ENCODE measurements at places on chromosomes 2 and 18.

GRCh38 chr2:55954306-55955035, 30.9 kb upstream of the EFEMP1 start:
- no peak for DNase-seq

DNA sequence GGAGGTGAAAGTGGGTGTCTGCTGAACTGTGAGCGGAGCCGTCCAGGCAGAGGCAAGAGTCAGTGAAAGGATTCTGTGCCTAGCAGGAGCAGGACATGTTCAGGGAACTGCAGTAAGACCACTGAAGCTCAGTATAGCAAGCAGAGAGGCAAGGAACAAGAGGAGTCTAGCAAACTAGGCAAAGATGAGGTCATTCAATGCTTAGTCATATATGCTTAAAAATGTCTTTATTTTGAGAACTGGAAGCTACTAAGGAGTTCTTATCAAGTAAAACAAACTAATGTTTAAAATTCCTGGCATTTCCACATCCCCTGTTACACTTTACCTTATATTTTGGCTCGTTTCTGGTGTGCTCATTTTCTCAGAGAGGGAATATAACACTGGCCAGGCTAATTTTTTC, 913.4 kb downstream of the CBLN2 start:
- no peak for DNase-seq

DNA sequence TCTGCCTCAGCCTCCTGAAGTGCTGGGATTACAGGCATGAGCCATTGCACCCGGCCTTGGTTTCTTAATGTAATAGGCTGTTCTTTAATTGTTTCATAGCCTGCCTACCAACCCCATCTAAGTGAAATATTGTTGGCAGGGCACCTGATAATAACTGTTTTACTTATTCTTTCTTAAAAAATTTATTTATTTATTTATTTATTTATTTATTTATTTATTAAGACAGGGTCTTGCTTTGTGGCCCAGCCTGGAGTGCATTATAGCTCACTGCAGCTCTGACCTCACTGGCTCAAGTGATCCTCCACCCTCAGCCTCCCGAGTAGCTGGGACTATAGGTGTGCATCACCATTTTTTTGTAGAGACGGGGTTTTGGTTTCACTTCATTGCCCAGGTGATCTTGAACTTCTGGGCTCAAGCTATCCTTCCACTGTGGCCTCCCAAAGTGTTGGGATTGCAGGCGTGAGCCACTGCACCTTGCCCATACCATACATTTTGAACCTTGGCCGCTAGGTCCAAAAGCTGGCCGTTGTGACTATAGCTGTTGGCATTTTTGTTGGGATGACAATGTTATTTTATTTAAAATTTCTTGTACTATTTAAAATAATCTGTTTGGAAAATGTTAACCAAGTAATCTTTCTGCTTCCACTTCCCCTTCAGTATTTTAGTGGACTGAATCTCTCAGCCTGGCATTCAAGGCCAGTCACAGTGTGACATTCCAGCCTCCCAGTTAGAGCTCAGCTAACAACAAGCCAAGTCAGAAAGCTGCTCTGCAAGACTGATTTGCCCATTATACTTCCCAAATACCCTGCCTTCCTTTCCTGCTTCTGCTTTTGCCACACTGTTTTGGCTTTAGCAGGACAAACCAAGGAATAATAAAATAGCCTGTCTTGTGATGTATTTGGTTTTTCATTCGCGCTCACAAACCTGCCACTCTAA, 52.4 kb downstream of the BABAM2 start:
- no peak for DNase-seq

DNA sequence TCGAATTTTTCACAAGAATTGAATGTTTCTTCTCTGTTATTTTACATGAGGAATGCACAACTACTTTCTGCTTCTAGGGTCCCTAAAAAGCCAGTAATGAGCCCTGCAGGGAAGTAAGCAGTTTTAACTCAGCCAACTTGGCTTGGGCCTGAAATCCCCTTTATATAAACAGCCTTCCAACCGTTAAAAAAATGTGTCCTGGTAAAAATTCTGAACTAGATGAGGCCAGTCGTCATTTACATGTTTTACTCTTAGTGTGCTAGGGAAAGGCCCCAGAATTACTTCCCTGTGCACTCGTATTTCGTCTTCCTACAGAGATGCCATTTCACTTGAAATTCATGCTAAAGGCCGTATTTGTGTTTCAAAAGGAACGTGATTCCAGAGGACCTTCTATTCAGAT, 42.4 kb upstream of the RPE start:
- DNase-seq: no peak

- DNase-seq: no peak
Observed at GRCh38 chr2:240112914-240113690, 23.0 kb downstream of the COPS9 start.

DNA sequence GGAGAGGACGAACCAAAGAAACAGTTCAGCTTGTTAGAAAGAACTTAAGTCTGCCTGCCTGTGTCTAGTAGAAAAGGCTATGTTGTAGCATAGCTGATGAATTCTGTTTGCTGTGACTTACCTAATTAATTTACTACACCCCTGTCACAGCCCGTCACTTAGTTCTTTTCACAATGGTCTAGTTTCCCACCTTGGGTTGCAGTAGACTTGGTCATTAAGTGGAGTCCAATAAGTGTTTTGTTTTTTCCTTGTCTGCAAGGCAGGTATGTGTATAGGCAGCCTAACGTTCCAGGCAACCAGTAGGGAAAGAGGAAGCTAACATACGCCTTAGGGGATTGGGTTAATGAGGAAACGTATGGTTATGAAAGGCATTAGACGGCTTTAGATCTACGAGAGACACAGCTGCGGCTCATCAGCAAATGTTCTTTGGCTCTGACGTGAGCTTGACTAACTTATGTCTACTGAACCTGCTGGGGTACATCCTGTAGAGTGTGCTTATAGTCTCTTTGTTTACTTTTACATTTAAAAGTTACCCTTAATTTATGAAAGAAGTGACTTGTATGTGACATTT, 180.1 kb downstream of the PRPF40A start:
- peak; percentile 32 for DNase-seq

DNA sequence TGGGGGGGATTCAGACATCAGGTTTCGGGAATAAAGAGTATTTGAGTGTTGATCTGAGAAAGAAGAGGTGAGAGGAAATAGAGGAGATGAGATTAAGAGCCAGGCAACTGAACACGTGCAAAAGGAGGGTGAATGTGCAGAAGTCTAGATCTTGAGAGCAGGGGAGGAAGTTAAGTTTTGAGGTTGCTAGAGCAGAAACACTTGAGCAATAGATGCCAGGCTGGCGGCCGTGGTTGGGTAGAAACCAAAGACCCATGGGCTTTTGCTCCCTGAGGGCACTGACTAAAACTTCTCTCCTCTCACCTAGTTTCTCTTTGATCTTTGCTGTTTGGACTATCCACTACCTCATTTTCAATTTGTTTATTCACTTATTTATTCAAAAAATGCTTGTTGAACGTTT, 116.0 kb downstream of the CDC42EP3 start:
- DNase-seq: no peak

DNA sequence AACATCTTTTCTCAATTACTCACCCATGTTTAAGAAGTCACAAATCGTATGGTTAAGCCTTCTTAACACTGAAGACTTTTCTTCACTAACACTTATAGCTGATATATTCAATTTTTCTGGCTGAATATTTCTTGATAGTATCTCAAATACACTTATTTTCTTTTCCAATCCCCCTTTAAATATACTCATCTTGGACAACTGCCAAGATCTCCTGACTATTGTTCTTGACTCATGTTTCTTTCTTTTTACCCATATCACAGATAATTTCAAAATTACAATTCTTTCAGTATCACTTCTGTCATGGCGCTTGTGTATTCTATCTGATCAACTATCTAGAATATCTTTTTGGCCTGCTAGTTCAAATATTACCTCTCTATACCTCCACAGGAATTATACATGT, 954.3 kb upstream of the ACVR2A start:
- DNase-seq: no peak

GRCh38 chr2:189131991-189132390, 47.6 kb downstream of the COL5A2 start:
- no peak for DNase-seq

GRCh38 chr2:127256381-127256780, 36.3 kb upstream of the CYP27C1 start:
- DNase-seq: no peak

DNA sequence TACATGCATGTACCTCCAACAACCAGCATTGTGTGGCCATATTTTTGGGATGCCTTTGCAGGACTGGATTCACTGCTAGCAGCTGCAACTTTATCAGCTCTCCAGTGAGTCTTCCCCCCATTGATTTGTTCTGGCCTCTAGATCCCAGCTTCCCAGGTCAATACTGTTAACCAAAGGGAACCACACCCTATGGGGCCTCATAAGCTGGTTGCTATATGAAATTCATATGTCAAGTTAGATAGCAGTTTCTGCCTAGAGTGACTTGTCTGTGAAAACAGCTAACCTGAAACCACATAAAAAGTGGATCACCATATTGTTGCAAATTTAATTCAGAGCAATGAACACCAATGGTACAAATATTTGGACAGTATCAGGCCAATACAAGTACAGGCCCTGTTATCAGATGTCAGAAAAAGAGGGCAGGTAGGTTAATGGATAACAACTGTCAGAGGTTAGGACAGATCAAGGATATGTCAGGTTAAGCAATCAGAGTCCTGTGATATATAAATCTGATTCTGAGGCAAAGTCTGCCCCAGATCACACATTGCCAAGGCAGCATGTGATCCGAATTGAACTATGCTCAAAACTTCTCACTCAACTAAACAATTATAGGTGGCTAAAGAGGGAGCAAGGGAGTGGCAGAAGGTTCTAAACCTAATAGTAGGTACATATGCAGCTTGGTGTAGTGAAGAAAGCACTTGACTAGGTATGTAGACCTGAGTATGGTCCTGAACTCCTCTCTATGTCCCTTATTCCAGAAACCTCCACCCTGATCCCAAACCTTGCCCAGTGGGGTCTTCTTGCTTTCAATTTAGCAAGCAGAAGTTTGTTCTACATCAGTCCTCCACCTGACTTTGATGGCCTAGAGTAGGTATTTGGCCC, 310.2 kb upstream of the STON1 start:
- DNase-seq: no peak

GRCh38 chr2:44543773-44544725, 182.3 kb downstream of the CAMKMT start:
- DNase-seq: peak; percentile 67

- no peak for DNase-seq
Observed at GRCh38 chr2:151518802-151519201, 109.1 kb downstream of the RIF1 start.

GRCh38 chr2:54409752-54410151, 46.4 kb upstream of the SPTBN1 start:
- DNase-seq: no peak

DNA sequence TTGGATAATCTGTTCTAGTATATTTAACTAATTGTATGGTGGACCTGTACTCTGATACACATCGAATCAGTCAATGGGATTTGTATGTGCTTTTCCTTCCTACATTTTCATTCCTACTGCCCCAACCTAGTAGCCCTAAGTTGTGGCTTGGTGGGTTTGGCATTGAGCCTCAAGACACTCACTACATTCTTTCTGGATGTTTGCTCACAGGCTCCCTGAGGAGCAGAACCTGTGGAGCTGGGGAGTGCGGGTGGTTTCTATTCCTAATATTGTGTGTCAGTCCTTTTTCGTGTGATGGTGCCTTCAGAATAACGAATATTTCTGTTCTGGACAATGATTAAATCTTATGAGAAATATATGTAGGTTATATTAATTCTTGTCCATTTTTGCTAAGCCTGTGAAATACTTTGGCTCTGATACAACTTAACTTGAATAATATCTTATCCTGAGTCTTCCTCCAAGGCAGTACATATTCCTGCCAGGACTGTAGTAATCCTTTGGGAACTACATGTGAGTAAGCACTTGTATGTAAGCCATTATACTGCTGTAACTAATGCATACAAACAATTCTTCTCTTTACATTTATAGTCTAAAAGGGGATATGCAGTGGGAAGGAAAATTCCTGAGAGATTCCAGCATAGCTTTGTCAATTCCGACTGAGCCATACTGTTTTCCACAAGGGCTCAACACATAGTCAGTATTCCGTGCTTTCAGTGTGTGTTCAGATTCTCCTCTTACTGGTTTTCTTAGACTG, 150.6 kb downstream of the AGPS start:
- peak; percentile 59 for DNase-seq

DNA sequence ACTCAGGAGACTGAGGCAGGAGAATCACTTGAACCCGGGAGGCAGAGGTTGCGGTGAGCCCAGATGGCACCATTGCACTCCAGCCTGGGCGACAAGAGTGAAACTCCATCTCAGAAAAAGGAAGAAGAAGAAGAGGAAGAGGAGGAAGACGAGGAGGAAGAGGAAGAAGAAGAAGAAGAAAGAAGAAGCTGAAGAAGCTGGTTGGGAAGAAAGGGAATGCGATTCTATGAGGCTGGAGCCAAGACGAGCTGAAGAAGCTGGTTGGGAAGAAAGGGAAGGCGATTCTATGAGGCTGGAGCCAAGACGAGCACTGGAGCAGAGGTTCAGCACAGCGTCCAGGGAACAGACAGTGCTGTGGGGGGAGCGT, 30.3 kb upstream of the TAF1B start:
- no peak for DNase-seq

GRCh38 chr2:121686218-121686617, 37.0 kb upstream of the CLASP1 start:
- DNase-seq: no peak

GRCh38 chr18:50008306-50008705, 186.6 kb downstream of the MYO5B start:
- DNase-seq: peak; percentile 40

- DNase-seq: no peak
Observed at GRCh38 chr2:39377226-39377939, 59.7 kb downstream of the MAP4K3 start.

GRCh38 chr2:10267036-10267435, 35.7 kb upstream of the HPCAL1 start:
- DNase-seq: no peak

DNA sequence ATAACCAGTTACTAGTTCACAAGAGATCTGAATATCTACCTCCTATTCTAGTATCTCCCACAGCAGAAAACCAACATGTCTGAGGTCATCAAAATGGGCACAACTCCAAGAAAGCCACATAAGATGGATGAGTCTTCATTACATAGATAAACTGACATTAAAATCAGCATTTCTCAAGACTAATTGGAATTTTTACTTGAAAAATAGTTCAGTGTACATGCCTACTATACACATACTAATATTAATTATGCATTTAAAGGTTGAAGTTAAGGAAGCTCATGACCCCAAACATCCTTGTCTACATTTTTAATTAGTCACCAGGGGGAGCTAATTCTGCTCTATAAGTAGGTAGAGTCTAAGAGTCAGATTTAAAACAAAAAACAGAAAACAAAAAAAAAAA, 41.9 kb downstream of the ZNF521 start:
- peak; percentile 30 for DNase-seq

DNA sequence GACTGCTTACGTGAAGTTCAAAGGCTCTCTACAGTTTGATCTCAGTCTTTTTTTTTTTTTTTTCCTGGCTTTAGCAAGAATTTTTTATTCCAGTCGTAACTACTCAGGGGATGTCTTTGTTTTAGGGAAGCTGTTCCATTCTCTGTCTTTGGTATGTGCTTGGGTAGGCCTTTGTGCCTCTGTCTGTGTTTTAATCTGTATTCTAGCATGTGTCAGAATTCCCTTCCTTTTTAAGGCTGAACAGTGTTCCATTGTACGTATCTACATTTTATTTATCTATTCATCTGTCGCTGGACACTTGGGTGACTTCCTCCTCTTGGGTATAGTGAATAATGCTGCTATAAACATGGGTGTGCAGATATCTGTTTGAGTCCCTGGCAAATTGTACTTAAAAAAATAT, 42.6 kb downstream of the MYO1B start:
- DNase-seq: no peak

GRCh38 chr2:105828558-105828957, 83.8 kb downstream of the NCK2 start:
- no peak for DNase-seq
